ENCODE measurements at places on chromosomes 2 and 18.

- no peak for DNase-seq
Measured at GRCh38 chr2:9165625-9166024, 41.0 kb upstream of the ASAP2 start.

DNA sequence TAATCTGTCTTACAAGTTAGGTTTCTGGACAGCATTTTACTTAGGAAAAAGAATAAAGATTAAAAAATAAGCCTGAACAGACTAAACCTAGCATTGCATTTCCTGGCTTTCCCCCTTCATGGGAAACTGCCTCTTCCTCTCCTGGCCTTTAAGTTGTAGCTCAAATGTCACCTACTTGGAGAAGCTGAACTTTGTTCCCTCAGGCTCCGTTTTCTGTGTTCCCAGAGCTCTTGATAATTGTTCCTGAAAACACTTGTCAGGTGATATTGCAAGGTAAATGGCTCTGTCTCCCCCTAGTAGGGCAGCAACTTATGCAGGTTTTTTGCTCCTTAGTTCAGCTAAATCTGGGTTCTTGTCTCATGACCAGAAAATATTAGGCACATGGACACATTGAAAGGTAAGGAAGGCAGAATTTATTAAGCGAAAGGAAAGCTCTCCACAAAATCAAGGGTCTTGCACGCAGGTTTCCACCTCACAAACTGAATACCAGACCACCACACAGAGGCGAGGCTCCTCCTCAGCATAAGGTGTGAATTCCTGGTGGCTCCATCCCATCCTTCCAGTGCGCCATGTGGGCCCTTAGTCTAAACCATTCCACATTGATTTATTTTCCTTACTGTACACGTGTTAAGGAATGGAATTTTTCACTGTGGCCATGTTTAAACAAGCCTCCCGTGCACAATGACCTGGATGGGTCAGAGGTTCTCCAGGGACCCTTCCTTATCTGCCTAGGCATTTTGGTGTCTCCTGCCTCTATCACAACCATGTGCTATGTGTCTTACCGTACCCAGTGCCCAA is 229.3 kb downstream of the HNMT start:
- no peak for DNase-seq

- no peak for DNase-seq
Measured at GRCh38 chr2:193409951-193410350, 1215.2 kb upstream of the TMEFF2 start.

DNA sequence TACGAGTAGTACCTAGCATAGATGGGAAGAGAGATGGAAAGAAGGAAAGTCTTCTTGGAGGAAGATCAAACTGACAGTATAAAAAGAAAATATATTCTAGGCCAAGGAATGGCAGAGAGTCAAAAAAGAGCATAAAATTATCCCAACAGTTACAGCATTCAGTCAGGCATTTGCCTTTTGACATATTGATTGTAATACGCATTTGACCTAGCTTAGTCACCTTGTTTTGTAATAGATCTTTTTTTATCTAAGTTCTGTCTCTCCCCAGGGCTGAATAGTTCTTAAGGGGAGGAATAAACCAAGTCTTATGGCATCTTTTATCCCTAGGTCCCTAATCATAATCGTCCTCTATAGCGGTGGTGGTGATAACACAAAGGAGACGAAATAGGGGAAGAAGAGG is 657.3 kb upstream of the PIK3C3 start:
- no peak for DNase-seq

GRCh38 chr2:63012541-63012940 is 38.1 kb upstream of the OTX1 start:
- DNase-seq = peak; percentile 89

GRCh38 chr2:33531549-33532059 is 55.2 kb downstream of the RASGRP3 start:
- no peak for DNase-seq

GRCh38 chr2:201349601-201350000 is 7.5 kb downstream of the FLACC1 start:
- no peak for DNase-seq

GRCh38 chr2:153163055-153163454 is 315.5 kb downstream of the RPRM start:
- no peak for DNase-seq

DNA sequence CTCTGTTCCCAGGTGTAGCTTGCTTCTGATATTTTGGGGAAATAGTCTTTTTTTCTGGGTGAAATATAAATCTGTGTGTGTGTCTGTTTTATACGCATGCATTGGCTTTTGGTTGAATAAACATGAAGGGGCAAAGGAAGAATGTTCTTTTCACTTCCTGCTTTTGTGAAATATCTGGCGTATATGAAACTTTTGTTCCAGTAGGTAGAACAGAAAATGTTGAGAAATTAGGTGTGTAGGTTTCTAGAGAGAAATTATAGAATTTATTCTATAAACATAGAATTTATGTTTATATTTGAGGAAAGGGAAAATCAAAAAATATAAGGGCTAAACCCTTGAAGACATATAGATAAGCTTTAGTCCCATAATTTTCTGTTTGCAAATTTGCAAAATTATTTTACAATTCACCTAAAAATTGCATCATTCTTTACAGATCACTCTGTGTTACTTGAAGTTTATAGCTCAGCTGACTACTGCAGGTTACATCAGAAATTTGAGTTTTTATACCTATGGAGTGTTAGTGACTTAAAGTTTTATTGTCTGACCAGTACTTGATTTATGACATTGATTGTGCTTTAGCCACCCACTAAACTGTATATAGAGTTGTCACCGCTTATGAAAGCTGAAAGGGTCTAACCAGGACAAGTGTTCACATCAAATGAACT is 116.1 kb downstream of the FAM117B start:
- no peak for DNase-seq

- DNase-seq = no peak
Measured at GRCh38 chr2:85661139-85661858, 6.7 kb downstream of the SFTPB start.

GRCh38 chr18:62777814-62778213 is 62.5 kb downstream of the PHLPP1 start:
- no peak for DNase-seq

- DNase-seq = no peak
Measured at GRCh38 chr2:9230881-9231280, 24.3 kb downstream of the ASAP2 start.

DNA sequence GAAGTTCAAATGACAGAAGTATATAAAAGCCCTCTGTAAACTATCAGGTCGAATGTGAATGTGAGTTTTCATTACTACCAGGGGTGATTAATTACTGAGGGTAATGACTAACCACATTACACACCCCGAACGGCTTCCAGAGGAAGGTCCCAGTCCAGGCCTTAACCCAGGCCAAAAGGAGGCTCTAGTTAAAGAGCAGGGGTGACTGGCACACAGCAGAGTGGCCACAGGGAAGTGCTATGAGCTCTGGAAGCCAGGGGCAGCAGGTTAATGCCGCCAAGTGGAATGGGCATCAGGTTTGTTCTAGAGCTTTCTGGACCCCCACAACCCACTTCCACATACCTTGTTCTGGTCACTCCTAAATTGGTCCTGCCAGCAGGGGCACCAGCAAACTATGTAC is 87.7 kb downstream of the BCL11A start:
- no peak for DNase-seq

DNA sequence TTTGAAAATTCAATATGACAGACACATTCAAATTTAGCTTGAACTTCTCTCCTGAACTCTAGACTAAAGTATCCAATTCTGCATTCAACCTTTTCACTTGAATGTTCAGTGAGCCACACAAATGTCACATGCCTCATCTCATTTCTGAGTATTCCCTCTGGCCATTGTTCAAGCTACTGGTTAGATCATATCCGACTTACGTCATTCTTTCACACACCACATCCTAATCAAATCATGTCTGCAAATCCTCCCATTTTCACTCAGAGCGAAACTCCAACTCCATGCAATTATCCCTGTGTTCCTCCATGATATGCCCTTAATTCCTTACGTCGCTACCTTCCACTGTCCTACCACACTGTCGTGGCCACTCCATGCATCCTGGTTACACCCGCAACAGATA is 425.1 kb downstream of the CBLN2 start:
- no peak for DNase-seq

DNA sequence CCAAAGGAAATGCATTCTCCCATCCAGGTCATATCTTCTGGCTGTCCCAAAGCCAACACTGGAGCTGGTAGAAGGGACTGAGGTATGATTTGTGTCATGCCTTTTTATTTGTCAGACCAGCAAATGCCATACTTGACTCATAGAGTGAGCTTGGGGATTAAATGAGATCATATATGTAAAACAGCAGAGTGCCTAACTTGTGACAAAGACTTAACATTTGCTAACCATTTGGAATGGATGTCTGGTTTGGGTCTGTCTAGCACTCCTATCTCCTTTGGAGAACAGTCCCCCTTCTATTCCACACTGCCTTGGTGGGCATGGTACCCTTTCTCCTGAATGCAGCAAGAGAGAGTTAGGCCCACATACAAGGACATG is 128.5 kb upstream of the LGALSL start:
- DNase-seq = no peak

DNA sequence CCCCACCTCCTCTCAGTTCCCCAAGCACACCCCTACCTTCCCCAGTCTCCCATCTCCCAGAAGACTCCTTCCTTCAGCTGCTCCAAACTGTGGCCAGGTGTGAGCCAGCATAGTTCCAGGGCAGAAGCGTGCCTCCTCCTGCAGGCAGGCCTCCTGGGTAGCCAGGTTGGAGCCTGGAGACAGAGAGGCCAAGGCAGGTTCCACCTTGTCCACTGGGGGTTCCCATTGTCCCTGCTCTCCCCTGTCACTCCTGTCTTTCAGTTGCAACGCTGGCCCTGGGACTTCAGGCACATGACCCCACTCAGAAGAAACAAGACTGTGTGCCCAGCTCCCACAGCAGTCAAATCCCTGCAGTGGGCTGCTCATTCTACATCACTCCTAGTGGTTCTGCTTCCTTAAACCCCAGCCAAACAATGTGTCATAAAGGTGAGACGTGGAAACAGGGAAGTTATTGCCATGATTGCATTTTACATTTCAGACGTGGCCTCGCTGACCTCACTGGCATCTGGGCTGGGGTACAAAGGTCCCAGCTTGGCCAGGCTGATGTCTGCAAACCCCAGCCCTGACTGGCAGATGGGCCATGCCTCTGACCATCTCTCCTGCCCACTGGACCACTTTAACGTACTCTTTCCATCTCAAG is 96.5 kb upstream of the BOD1L2 start:
- no peak for DNase-seq

GRCh38 chr18:54192415-54192814 is 32.1 kb downstream of the MBD2 start:
- no peak for DNase-seq

DNA sequence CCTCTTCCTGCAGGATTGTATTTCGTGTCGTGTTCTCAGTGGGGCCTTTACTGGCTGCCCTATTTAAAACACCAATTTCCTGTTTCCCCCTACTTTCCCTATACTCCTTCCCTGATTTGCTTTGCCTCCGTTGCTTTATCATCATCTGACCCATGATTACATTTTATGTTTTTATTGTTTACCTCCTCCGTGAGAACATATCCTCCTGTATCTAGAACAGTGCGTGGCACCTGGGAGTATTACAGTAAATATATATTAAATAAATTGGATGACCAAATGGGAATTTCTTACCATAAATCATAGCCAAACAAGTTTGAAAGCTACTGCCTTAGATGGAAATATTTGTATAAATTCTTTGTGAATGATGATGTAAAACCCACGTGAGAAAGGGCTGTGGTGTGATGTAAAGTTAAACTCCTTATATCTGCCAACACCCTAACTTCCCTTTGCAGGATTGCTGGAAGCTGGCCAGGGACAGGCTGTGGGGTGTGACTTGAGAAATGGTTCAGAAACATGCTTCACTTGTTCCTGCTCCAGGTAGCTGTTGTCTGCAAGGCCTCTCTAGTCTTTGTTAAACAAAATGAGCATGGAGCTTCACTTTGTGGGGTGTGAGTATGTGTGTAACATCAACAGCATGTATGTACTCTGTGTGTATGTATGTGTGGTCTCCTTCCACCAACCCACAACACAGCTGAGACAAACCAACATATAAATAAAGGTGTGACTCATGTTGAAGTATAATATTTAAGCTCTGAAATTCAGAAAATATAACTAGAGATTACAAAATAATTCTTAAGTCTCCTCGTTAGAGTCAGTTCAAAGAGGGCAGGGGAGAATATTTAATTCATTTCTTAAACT is 40.3 kb downstream of the LHCGR start:
- DNase-seq = no peak

GRCh38 chr18:9234528-9234927 is 97.9 kb downstream of the ANKRD12 start:
- DNase-seq = no peak

DNA sequence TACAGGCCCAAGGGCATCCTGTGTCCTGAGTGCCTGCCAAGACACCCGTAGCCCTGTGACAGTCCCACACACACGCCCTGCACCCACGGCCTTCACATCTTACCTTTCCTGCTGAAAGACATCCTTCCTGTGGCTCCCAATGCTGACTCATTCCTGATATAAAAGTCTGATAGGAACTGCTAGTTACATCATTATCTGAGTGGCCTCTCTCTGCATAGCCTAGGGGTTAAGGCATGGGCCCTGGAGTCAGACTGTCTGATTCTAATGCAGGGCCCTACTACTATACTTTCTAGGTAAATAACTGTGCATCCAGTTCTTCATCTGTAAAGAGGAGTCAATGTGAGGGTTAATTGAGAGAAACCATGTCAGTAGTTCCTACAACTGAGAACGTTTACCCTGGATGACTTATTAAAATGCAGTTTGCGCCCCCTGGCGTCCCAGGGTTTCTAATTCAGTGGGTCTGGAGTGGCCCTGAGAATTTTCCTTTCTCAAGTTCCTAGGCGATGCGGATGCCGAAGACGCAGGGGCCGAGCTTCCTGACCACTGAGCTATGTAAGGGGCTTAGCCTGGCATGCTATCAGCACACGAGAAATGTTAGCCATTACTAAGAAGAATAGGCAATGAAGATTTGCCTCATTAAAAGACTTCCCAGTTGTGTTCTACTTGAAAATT is 6.0 kb upstream of the GPR45 start:
- DNase-seq = peak; percentile 33

DNA sequence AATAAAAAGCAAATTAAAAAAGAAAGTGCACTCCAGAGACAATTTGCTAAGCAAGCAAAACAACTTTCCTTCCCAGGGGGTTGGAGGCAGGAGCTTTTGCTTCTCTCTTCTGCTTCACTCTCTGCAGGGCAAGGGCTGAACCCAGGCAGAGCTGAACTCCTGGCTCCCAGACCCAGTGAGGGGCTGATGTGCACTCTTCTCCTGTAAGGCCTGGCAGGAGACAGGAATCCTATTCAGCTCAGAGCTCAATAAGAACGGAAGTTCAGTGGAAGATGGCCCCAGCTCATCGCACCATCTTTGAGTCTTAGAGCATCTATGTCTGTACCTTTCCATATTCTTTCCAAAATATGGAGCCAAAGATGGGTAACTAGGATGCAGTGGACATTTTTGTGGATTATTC is 29.1 kb downstream of the CIB4 start:
- DNase-seq = no peak

DNA sequence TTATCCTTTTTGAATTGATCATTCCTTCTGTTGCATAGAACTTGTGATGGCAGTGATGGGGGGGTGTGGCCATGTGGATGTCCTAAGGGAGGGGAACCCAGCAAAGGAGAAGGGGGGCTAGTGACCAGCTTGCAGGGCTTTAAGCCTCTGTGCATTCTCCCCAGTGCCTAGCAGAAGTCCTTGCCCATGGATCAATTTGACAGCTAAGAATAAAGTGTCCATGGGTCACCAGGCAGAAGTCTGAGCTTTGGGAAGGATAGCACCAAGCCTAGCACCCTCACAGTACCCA is 39.6 kb upstream of the FAM136A start:
- no peak for DNase-seq

- DNase-seq = no peak
Measured at GRCh38 chr2:64945973-64946768, 43.0 kb upstream of the SLC1A4 start.

- no peak for DNase-seq
Measured at GRCh38 chr2:158907926-158908456, 60.4 kb upstream of the TANC1 start.

- no peak for DNase-seq
Measured at GRCh38 chr18:48541026-48541746, 2.4 kb downstream of the CTIF start.

Data from skin of body (tissue), 3 donors.